ENCODE measurements at places on chromosomes 16 and 17.
A peak's percentile ranks its signal among the peaks of the same experiment; 100 is the strongest.

DNA sequence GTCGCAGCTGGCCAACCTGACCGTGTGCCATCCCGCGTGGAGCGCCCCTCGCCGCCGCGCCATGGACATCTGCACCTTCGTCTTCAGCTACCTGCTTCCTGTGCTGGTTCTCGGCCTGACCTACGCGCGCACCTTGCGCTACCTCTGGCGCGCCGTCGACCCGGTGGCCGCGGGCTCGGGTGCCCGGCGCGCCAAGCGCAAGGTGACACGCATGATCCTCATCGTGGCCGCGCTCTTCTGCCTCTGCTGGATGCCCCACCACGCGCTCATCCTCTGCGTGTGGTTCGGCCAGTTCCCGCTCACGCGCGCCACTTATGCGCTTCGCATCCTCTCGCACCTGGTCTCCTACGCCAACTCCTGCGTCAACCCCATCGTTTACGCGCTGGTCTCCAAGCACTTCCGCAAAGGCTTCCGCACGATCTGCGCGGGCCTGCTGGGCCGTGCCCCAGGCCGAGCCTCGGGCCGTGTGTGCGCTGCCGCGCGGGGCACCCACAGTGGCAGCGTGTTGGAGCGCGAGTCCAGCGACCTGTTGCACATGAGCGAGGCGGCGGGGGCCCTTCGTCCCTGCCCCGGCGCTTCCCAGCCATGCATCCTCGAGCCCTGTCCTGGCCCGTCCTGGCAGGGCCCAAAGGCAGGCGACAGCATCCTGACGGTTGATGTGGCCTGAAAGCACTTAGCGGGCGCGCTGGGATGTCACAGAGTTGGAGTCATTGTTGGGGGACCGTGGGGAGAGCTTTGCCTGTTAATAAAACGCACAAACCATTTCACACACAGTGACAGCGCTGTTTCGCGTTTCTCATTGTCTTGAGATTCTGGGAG is 2.0 kb upstream of the ZACN start:
- no peak for DNase-seq

DNA sequence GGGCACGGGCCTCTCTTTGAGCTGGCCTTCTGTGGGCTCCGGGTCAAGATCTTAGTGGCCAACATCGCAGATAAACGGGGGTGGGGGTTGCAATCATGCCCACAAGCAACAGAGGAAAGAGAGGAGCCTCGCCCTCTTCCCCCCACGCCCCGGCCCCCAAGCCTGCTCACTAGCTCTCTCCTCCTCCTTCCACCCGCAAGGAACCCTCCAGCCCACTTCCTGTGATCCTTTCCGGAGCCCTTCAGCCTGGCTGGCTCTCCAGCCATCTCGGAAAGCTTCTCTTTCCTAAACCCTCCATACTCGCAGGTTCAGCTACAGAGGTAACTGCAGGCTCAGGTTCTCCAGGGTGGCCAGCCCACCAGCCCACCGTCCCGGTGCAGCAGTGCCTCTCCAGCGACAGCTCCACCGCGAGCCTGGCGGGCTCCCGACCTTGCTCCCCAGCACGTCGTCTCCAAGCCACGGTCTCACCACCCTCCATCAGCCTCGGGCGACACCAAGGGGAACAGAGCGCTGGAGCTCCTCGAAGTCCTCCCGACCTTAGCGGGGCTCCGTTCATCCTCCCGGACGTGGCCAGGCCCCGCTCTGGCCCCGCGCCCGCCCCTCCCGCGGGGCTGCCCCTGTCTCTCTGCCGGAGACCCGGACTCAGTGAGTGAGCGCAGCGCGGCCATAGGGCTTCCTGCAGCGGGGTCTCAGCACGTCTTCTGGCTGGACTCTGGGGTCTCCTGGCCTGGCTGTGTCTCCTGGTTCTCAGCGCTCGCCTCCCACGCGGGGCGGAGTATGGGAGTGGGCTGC is 12.9 kb upstream of the ODF4 start:
- peak; percentile 75 for DNase-seq

DNA sequence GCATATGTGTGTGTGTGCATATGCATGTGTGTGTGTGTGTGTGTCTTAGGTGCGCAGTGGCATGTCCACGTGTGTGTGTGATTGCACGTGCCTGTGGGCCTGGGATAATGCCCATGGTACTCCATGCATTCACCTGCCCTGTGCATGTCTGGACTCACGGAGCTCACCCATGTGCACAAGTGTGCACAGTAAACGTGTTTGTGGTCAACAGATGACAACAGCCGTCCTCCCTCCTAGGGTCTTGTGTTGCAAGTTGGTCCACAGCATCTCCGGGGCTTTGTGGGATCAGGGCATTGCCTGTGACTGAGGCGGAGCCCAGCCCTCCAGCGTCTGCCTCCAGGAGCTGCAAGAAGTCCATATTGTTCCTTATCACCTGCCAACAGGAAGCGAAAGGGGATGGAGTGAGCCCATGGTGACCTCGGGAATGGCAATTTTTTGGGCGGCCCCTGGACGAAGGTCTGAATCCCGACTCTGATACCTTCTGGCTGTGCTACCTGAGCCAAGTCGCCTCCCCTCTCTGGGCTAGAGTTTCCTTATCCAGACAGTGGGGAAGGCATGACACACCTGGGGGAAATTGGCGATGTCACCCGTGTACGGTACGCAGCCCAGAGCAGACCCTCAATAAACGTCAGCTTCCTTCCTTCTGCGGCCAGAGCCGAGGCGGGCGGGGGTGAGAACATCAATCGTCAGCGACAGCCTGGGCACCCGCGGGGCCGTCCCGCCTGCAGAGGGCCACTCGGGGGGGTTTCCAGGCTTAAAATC is 47.6 kb downstream of the IL21R start:
- no peak for DNase-seq

- no peak for DNase-seq
Measured at GRCh38 chr17:73990290-73990689, 213.2 kb upstream of the RPL38 start.

- no peak for DNase-seq
Measured at GRCh38 chr17:55735731-55736405, 13.2 kb upstream of the TMEM100 start.

DNA sequence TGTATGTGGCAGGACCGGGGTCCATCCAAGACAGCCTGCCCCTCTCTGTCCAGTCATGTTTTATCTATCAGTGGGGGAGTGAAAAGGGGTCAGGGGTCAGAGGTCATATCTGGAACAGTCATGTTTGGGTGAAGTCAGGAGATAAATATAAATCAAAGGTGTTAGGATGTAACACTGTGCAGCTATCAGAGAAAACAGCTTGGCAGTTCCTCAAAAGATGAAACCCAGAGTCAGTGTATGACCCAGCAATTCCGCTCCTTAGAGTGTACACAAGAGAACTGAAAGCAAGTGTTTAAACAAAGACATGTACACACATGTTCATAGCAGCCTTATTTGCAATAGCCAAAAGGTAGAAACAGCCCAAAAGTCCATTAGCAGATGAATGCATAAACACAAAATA is 361.3 kb downstream of the FOXL1 start:
- no peak for DNase-seq

DNA sequence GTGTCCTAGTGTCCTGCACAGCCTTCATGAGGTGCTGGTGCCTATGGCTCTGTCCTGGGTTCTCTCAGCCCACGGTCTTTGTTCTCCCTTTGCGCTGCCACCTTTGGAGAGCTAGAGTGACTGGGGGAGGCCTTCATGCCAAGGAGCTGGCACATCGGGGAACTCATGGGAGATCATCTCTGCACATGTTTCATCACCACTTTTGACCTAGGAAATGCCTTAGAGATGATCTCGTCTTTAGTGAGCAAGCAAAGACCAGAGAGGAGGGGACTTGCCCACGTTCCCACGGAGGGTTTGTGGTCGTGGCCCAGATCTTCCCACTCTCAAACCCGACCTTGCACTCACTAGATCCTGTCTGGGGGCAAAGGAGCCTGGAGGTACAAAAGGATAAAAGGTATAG is 23.5 kb downstream of the TBX4 start:
- DNase-seq, result no peak

DNA sequence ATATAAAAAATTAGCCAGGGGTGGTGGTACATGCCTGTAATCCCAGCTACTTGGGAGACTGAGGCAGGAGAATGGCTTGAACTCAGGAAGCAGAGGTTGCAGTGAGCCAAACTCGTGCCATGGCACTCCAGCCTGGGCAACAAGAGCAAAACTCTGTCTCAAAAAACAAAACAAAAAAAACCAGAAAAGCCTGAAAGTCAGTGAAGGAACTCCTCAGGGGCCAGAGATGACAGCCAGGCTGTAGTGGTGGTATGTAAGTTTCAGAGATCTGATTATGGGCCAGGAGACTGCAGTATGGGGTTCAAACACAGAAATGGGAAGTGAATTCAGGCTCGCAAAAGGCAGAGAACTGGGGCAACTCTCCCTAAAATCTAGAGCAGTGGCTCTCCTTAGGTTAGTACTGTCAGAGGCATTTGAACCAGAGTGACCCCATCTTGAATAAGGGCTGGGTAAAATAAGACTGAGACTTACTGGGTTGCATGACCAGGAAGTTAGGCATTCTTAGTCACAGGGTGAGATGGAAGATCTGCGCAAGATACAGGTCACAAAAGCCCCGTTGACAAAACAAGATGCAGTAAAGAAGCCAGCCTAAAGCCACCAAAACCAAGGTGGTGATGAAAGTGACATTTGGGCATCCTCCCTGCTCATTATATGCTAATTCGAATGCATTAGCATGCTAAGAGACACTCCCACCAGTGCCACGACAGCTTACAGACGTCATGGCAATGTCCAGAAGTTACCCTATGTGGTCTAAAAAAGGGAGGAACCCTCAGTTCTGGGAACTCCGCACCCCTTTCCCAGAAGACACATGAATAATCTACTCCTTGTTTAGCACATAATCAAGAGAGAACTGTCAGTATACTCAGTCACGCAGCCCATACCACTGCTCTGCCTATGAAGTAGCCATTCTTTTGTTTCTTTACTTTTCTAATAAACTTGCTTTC is 120.2 kb upstream of the XYLT1 start:
- DNase-seq, result no peak

DNA sequence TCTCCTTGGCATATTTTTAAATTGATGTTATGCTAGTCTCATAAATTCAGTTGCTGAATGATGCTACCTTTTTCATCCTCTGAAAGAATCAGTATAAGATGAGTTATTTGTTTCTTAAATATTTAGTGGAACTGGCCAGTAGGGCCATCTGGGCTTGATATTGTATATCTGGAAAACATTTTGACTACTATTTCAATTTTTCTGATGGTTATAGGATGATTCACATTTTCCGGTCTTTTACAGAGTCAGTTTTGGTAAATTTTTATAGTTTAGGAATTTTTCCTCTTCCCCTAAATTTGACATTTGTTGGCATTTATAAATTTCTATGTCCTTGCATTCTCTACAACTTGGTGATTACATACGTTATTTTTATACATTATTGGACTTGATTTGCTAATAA is 296.3 kb upstream of the AXIN2 start:
- DNase-seq, result no peak

DNA sequence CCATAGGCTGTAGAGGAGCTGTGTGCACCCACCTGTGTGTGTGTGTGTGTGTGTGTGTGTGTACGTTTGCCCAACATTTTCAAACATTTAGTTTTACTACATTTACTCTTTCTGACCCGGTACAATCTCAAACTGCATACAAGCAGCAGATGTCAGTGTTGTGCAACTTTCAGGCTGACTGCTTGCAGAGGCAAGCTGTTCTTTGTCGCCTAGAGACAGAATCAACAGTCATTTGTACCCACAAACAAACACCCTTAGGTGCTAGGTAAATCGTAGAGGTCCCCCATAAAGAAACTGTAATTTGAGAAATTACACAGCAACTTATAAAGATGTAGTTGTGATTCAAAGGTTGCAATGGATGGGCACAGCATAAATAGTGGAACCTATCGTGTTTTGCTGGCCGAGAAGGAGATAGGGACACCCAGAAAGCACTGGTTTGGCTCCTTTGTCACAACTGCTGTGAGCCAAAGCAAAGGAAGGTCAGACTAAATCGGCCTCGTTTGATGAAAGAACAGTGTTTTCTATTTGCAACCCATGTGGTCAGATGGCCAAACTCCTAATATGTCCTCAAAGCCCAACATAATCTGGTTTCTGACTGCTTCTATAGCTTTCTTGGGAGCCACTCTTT is 478.4 kb downstream of the TOX3 start:
- peak; percentile 36 for DNase-seq

DNA sequence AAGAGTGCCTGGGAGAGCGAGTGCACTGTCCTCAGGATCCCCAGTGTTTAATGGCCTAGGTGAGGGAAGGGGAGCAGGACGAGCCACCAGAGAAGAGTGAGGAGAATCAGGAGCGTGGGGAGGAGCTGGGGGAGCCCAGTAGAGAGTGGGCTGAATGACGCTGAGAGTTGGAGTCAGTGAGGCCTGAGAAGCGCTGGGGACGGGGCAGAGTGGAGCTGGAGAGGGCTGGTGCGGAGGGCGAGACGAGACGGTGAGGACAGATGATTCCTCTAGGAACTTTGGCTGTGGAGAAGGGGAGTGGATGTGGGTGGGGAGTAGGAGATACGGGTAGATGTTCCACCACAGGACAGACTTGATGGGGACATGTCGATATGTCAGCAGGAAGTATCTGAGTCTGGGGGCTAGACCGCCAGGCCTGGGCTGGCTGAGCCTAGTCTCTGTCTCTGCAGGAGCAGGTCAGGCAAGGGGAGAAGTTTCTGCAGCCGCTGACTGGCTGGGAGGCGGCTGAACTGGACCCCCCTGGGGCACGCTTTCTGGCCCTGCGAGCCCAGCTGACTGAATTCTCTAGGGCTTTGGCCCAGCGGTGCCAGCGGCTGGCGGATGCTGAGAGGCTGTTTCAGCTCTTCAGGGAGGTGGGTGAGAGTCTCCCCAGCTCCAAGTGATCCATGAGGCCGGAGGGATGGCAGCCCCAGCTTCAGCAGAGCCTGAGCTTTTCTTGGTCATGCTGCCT is 4.7 kb downstream of the PLEKHG4 start:
- no peak for DNase-seq

GRCh38 chr16:3623642-3624041 is 12.2 kb upstream of the SLX4 start:
- DNase-seq, result no peak

DNA sequence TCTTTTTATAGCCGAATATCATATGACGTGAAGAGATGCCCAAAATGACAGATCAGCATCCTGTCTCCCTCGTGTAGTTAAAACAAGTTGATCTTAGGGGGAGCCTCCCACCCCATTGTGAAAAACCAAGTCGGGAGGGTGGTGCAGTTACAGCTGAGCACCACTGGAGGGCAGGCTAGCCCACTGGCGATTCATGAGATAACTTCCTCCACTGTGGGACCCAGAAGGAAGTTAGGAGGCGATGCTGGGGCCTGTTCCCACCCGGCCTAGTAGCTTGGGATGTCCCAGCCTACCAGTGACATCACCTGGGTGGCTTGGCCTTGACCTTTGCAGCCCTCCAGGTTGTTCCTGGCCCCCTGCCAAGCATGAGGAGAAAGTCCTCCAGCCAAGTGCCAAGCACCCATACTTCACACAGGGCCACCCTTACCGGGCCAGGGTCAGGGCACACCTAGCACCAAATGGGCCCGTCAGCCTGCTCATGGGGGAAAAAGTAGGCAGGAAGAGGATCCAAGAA is 8.1 kb upstream of the CPNE2 start:
- DNase-seq, result peak; percentile 70
